ENCODE measurements at places on chromosomes 13 and 19. TPM values are rescaled to one million over a fixed set of nuclear protein-coding genes. Genes with fewer than 3 reads are reported as not detected.

Gene ZNF880
- 25.4 TPM for total RNA-seq

- peaks cover 8% of the 10 kb centered on the region for H3K36me3 ChIP-seq
- DNase-seq = no peak
- no peak overlapping the region for H3K27ac ChIP-seq
- H3K4me1 ChIP-seq = peaks cover 41% of the 10 kb centered on the region
- no peaks in the 10 kb centered on the region for H3K27me3 ChIP-seq
These were observed 14.7 kb downstream of the PPP1R37 start for GRCh38 chr19:45107621-45108150.

DNA sequence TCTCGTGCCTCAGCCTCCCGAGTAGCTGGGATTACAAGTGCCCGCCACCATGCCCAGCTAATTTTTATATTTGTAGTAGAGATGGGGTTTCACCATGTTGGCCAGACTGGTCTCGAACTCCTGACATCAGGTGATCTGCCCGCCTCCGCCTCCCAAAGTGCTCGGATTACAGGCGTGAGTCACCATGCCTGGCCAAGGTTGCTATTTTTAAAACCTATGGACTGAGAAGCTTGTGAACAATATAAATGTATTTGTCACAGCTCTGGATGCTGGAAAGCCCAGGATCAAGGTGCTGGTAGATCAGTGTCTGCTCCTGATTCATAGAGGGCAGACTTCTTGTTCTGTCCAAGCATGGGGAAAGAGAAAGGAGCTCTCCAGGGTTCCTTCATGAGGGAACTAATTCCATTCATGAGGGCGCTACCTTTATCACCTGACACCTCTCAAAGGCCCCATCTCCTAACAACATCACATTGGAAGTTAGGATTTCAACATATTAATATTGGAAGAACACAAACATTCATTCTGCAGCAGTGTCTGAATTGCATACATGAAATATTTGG lies 16.1 kb downstream of the CARD8 start:
- H3K4me3 ChIP-seq = no peak overlapping the region
- H3K36me3 ChIP-seq = peaks cover 23% of the 10 kb centered on the region
- no peak overlapping the region for H3K27ac ChIP-seq
- H3K27me3 ChIP-seq = no peaks in the 10 kb centered on the region

GRCh38 chr19:54391589-54392061 lies 23.6 kb upstream of the TTYH1 start:
- peaks cover 3% of the 10 kb centered on the region for H3K27me3 ChIP-seq
- no peaks in the 10 kb centered on the region for H3K36me3 ChIP-seq
- H3K4me1 ChIP-seq = peaks cover 11% of the 10 kb centered on the region

- no peak overlapping the region for H3K27ac ChIP-seq
- H3K27me3 ChIP-seq = no peaks in the 10 kb centered on the region
- no peaks in the 10 kb centered on the region for H3K36me3 ChIP-seq
- no peaks in the 10 kb centered on the region for H3K4me1 ChIP-seq
These were observed 1146.8 kb downstream of the UQCRFS1 start for GRCh38 chr19:28066161-28066560.

DNA sequence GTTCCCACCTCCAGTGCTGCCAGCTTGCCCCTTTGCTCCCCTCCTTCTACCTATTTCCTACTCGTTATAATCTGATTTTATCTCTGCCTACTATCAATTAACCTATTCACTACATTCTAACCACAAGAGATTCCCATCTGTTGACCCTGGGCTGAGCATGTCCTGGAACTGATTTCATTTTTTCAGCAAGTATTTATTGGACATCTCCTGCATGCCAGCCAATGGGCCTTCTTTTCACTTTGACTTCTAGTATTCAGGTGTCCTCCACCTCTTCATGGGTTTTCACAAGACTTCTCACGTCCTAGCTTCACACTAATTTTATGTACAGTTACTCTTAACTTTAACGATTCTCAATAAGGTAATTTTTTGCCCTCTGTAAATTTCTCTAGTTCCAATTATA lies 282.7 kb upstream of the KLHL1 start:
- no peak overlapping the region for H3K27ac ChIP-seq
- no peak overlapping the region for H3K4me3 ChIP-seq
- DNase-seq = no peak
- H3K4me1 ChIP-seq = no peaks in the 10 kb centered on the region
- no peaks in the 10 kb centered on the region for H3K27me3 ChIP-seq
- H3K36me3 ChIP-seq = no peaks in the 10 kb centered on the region

DNA sequence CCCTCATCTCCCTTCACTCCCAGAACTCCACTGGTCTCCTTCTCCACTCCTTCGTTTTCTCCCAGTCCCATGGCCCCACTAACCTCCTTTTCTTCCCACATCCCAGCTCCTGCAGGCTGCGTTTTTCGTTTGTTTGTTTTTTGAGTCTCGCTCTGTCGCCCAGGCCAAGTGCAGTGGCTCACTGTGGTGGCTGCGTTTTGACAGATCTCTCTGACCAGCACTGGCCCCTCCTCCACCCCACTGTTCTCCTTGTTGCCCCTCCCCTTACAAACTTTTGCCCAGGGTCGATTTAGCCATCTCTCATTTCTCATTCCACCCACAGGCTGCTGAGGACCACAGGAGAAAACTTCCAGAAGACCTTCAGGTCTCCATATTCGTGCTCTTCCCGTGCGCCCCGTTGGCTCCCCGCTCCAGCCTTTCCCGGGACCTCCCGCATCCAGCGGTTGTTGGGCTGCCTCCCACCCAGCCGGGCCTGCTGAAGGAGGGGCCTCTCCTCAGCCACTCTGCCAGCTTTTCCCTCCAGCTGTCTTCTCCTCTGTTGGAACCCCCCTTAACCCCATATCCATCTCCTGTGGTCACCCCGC lies 40.6 kb upstream of the GJB6 start:
- no peaks in the 10 kb centered on the region for H3K36me3 ChIP-seq
- H3K27me3 ChIP-seq = no peaks in the 10 kb centered on the region
- DNase-seq = no peak
- no peaks in the 10 kb centered on the region for H3K4me1 ChIP-seq

DNA sequence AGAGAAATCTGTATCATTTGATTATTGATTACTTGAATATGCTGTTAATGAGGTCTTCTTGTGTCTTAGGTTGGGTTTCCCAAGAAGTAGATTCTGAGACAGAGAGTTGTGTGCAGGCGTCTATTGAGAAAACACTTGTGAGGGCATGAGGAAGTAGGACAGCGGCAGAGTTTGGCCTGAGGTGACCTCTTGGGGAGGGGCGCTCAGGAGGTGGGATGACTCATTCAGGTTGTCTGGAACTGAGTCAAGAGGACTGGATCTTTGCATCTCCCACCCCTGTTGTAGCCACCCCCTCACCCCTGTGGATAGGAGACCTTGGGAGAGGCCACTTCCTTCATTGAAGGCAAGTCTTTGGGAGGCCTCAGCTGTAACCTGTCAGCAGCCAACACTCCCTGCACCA lies 35.2 kb upstream of the WDFY2 start:
- no peak overlapping the region for H3K27ac ChIP-seq
- H3K4me3 ChIP-seq = no peak overlapping the region
- H3K4me1 ChIP-seq = no peaks in the 10 kb centered on the region
- DNase-seq = no peak
- no peaks in the 10 kb centered on the region for H3K27me3 ChIP-seq

DNA sequence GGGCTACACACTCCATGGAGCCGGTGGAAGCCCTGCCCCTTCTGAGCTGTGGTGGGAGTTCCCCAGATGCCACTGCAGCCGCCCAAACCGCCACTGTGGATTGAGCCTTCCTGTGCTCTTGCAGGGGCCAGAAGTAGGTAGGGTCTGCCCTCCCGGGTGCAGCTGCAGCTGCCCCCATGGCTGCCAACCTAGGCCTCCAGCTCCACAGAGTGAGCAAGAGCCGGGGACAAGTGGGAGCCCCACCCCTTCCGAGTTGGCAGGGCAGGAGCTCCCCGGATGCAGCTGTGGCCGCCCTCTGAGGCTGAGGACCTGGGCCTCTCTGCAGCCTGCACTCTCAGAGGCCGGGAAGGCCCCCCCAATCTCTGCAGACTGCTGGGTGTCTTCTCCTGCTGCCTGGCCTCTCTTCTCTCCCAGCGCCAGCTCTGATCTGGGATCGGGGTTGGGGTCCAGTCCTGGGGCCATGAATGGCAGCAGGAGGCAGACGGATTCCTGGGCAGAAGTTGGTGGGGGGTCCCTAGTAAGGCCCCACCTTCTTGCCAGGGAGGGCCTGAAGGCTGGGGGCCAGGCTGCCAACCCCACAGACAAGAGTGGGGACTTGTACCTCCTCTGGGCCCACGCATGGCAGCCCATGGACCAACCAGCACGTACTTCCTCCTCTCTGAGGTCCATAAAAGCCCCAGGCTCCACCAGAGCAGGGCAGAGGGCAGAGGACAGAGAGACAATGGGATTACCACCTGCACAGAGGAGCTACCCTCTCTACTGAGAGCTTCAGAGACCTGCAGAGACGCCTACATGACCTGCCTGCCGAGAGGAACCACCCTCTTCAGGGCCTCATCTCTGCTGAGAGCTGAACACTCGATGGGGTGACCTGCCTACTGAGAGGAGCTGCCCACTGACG lies 28.9 kb downstream of the AP2S1 start:
- H3K4me3 ChIP-seq = no peak overlapping the region
- no peaks in the 10 kb centered on the region for H3K27me3 ChIP-seq
- peaks cover 20% of the 10 kb centered on the region for H3K4me1 ChIP-seq
- DNase-seq = peak; percentile 55
- peak overlapping the region; percentile 20 for H3K27ac ChIP-seq
- H3K36me3 ChIP-seq = no peaks in the 10 kb centered on the region

- no peak for DNase-seq
- no peaks in the 10 kb centered on the region for H3K4me1 ChIP-seq
- H3K27me3 ChIP-seq = no peaks in the 10 kb centered on the region
- H3K4me3 ChIP-seq = no peak overlapping the region
These were observed 466.4 kb upstream of the ARGLU1 start for GRCh38 chr13:107034236-107034872.

GRCh38 chr13:77338329-77338728 lies 11.4 kb upstream of the MYCBP2 start:
- peaks cover 4% of the 10 kb centered on the region for H3K4me1 ChIP-seq
- DNase-seq = no peak
- H3K27ac ChIP-seq = no peak overlapping the region
- no peak overlapping the region for H3K4me3 ChIP-seq
- peaks cover 4% of the 10 kb centered on the region for H3K27me3 ChIP-seq
- no peaks in the 10 kb centered on the region for H3K36me3 ChIP-seq

GRCh38 chr19:29303069-29303718 lies 90.2 kb upstream of the UQCRFS1 start:
- H3K4me1 ChIP-seq = no peaks in the 10 kb centered on the region
- H3K27me3 ChIP-seq = peaks cover 3% of the 10 kb centered on the region
- H3K4me3 ChIP-seq = no peak overlapping the region
- no peak overlapping the region for H3K27ac ChIP-seq

DNA sequence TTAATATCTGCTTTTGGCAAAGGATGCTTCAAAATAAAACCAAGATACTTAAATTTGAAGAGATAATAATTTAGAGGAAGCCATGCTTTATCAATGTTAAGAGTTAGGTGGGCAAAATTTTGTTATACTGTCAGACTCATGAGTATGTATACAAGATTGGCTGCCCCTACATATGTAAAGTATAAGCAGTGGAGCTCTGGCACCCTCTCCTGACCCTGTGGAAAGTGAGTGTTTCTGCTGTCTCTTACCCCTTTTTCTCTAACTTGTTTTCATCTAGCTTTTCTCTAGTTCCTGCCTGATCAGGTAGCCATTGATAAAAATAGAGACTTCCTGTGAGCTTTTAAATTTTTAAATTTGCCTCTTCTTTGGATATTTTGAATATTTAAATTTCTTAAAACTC lies 710.9 kb upstream of the SPRY2 start:
- H3K36me3 ChIP-seq = no peaks in the 10 kb centered on the region
- H3K27me3 ChIP-seq = no peaks in the 10 kb centered on the region
- H3K4me3 ChIP-seq = no peak overlapping the region
- no peak overlapping the region for H3K27ac ChIP-seq

Data from muscle of leg (tissue), 16 donors.